ENCODE measurements at places on chromosomes 7 and 10.

- no peak for DNase-seq
Observed at GRCh38 chr10:12509794-12510100, 160.4 kb downstream of the CAMK1D start.

- no peak for DNase-seq
Observed at GRCh38 chr7:27248427-27248806, 5.8 kb downstream of the EVX1 start.

- DNase-seq = no peak
Observed at GRCh38 chr7:142771353-142771723, 568 bp downstream of the PRSS2 start.

DNA sequence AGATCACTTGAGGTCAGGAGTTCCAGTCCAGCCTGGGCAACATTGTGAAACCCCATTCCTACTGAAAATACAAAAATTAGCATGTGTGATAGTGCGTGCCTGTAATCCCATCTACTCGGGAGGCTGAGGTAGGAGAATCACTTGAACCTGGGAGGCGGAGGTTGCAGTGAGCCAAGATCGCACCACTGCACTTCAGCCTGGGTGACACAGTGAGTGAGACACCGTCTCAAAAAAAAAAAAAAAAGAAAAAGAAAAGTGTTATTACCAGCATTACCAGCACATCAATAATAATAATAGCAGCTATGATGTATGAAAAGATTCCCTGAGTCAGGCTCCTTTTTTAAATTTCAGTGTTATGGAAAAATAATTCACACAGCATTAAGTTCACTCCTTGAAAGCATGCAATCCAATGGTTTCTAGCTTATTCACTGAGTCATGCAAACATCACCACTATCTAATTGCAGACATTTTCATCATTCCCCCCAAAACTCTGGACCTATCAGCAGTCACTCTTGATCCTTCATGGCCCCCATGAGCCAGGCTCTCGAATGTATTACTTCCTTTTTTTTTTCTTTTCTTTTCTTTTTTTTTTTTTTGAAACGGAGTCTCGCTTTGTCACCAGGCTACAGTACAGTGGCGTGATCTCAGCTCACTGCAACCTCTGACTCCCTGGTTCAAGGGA lies 228.4 kb downstream of the FANK1 start:
- DNase-seq = no peak

DNA sequence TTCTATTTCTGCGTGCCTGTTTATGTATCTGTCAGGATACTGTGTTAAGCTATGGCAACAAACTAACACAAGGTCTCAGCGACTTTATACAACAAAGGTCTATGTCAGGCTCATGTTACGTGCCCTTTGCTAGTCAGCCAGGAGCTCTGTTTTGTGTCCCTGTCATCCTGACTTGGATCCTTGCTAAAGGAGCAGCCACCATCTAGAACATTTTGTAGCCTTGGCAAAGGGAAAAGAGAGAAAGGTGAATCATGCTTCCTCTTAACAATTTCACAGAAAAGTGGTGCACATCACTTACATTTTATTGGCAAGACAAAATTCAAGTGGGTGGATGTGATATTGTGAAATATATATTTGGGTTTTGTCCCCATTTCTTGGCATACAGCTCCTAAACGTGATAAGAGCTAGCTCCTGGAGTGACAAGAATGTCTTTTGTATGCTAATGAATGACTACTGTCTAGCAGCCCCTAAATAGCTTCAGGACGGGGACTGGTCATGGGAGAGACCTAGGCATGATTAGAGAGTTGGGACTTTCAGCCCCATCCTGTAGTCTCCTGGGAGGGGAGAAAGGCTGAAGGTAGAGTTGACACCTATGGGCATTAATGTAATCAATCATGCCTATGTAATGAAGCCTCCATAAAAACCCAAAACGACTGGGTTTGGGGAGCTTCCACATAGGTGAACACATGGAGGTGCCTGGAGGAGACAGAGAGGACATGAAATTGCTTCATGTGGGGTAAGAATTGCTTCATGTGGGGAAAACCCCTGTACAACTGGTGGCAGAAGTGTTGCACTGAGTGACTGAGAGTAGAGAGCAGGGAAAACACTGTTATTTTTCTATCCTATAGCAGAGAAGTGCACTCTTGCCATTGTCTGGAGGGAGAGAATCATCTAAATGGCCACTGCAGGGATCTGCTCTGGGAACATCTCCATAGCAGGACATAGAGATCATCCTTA lies 33.0 kb downstream of the MRPL32 start:
- no peak for DNase-seq

DNA sequence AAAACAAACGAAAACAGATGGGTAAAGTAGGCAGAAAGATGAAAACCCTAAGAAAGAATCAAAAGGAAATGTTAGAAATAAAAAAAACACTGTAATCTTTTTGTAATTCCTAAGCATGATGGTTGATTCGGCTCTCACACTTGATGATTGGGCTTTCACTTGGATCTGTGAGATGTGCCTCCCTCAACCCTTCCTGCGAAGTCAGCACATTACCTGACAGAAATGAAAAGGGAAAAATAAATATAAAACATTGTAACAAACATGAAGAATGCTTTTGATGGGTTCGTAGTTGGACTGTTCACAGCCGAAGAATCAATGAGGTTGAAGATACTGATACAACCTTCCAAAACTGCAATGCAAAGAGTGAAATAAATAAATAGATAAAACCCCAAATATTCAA lies 99.8 kb downstream of the AKR1D1 start:
- no peak for DNase-seq

- DNase-seq = no peak
Observed at GRCh38 chr7:101673951-101674350, 44.9 kb upstream of the MYL10 start.

DNA sequence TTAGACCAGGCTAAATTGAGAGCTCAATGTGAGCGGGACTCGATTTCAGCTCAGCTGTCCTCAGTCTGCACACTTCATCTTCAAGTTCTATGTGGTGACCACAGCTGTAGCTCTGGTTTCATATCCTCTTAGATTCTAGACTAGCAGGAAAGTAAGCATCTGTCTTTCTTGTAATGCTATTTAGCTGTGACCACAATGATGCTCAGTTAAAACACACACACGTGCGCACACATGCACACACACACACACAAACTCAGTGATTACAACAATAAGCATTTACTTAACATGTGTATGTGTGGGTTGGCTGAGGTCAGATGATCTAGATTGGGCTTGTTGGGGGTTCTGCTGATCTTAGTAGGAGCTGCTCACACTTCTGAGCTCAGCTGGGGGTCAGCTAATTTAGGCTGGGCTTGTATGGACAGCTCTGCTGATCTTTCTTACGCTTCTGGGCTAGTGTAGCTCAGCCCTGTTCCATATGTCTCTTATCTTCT lies 82.5 kb downstream of the ZNF365 start:
- DNase-seq = no peak

DNA sequence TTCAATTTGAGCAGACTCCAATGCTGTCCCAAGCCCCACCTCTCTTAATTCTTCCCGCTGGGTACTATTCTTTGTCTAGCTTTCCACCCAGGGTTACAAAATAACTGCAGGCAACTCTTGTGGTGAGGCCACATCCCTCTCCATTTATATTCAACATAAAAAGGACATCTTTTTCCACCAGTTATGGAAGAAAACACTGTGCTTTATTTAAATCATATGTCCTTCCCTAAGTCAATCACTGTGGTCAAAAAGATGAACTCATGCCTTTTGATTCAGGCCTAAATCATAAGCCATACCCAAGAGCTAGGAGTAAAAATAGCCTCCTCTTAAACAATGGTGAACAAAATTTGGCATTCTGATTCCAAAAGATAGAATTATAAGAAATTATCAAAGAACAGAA lies 386.0 kb downstream of the SEMA3D start:
- DNase-seq = no peak

GRCh38 chr7:41190581-41190980 lies 512.3 kb downstream of the INHBA start:
- no peak for DNase-seq

GRCh38 chr7:91843831-91844230 lies 36.7 kb downstream of the MTERF1 start:
- no peak for DNase-seq

- DNase-seq = no peak
Observed at GRCh38 chr7:110762546-110763225, 328.2 kb upstream of the LRRN3 start.

DNA sequence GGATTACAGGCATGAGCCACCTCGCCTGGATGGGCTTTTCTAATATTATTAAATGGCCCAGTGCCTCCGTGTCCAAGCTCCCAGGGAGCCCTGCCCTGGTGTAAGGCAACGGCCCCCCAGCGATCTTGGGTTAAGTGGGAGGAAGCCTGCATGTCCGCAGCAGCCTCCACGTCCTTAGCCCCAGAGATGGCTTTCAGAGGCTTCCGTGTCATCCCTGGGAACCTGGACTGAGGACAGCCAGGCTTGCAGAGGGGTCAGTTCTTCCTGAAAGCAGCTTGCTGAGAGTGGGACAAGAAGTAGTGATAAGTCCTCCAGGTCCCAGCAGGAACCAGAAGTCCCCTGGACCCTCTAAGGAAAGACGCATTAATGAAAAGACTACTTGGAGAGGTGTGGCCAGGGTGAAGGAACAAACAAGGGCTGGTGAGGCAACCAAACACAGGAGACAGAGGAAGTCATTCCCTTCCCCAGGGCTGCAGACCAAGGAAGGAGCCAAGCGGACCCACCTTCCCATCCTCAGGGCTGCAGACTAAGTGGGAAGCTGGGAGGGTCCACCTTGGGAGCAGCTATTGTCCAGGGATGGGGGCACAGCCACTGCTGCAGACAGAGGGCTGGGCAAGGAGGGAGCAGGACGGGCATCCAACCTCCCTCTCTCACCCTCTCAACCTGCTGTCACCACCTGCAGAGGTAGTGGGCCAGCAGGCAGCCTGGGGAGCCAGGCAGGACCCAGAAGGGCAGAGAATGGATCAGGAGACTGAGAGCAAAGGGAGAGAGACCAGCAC lies 13.0 kb upstream of the INSIG1 start:
- no peak for DNase-seq

DNA sequence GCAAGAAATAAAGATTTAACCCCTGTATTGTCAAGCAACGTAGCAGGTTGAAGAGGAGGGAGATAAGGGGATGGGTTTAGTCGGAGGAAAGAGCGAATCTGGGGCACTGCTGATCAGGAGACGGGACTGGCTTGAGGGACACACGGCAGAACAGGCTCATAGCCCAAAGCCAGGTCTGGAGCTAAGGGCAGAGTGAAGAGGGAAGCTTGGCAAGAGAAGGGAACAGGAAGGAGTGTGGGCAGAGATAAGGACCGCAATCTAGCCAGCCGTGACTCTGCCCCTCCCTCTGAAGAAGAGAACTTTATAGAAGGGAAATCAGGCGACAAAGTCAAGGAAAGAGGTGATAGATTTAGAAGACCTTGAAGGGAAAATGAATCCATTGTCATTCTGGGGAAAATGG lies 67.6 kb downstream of the CAV1 start:
- no peak for DNase-seq

GRCh38 chr10:24136070-24136469 lies 72.9 kb upstream of the KIAA1217 start:
- DNase-seq = no peak

- DNase-seq = no peak
Observed at GRCh38 chr7:102287981-102288278, 1.3 kb downstream of the SH2B2 start.

DNA sequence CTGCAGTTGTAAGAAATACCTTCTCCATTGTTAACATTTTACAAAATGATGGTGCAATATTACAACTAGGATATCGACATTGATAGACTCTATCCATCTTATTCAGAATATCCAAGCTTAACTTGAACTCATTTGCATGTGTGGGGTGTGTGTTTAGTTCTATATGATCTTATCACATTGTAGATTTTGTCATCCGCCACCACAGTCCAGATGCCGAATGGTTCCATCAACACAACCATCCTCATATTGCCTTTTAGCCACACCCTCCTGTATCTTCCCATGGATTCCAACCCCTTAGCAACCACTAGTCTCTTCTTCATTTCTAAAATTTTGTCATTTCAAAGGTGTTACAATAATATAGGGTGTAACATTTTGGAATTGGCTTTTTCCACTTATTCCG lies 452.9 kb upstream of the AKR1E2 start:
- no peak for DNase-seq

GRCh38 chr7:107007007-107007891 lies 37.3 kb upstream of the PRKAR2B start:
- DNase-seq = no peak

- DNase-seq = no peak
Observed at GRCh38 chr10:6207658-6208057, 4.9 kb downstream of the PFKFB3 start.

GRCh38 chr7:42075418-42075817 lies 161.6 kb downstream of the GLI3 start:
- no peak for DNase-seq

DNA sequence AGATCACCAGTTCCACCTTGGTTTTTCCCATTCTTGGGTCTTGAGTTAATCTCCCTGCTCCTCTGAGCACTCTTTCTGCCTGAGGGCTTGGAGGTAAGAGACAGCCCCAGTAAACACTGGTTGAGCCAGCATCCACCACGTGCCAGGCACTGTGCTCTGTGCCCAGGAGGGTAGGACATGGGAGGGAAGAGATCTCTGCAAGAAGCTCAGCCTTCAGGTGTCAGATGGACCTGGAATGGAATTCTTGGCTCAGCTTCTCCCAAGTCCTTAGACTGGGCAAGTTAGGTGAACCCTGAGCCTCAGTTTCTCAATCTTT lies 2.5 kb downstream of the ZYX start:
- DNase-seq = no peak

DNA sequence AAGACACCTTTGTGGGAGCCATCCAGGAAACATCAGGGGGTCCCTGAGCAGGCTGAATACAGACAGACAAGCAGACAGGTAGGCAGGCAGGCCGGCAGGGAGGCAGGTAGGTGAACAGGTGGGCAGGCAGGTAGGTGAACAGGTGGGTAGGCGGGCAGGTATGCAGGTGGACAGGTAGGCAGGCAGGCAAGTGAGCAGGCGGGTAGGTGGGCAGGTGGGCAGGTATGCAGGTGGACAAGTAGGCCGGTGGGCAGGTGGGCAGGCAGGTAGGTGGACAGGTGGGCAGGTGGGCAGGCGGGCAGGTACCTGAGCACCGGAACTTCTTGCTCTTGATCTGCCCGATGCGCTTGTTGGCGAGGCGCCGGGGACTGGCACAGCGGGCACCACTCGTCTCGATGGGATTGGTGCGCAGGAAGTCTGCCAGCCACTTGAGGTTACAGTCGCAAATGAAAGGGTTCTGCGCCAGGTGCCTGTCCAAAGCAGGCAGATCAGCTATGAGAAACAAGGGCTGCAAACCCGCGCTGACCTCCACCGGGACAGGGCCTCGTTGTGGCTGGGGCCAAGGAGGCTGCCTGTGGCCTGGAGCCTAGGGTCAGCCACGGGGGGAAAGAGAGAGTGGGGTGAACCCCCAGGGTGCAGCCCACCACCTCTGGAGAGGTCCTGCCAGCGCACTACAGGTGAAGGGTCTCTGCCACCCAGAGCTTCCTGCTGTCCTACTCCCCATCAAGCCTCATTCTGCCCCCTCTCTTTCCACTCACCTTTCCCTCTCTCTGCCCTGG lies 136.9 kb downstream of the SLIT1 start:
- no peak for DNase-seq

DNA sequence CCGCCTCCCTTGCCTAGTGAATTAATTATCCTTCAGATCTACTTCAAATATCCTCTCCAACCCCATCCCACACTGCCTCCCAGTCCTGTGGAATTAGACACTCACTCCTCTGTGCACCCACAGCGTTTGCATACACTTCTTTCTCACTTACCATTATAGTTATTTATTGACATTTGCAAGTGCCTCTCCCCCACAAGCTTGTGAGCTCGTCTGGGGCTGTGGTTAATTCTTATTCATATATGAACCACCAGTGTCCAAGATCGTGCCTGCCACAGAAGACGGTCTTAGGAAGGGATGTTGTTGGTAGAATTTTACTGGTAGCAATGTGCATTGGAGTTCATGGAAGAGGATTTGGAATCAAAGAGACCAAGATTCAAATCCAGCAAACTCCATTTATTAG lies 68.1 kb upstream of the AOAH start:
- no peak for DNase-seq

GRCh38 chr10:5486853-5487235 lies 12.5 kb downstream of the CALML5 start:
- DNase-seq = no peak
